ENCODE measurements at places on chromosomes 11 and 22.

DNA sequence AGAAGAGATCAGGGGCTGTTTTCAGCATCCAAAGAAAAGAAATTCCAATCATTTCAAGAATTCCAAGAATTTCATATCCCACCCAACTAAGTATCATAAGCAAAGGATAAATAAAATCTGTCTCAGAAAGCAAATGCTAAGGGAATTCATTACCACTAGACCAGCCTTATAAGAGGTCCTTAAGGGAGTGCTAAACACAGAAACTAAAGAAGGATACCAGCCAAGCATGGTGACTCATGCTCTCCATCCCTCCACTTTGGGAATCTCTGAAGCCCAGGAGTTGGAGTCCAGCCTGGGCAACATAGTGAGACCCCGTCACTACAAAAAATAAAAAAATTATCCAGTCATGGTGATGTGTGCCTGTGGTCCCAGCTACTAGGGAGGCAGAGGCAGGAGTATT, 17.8 kb downstream of the FADD start:
- DNase-seq, result no peak

DNA sequence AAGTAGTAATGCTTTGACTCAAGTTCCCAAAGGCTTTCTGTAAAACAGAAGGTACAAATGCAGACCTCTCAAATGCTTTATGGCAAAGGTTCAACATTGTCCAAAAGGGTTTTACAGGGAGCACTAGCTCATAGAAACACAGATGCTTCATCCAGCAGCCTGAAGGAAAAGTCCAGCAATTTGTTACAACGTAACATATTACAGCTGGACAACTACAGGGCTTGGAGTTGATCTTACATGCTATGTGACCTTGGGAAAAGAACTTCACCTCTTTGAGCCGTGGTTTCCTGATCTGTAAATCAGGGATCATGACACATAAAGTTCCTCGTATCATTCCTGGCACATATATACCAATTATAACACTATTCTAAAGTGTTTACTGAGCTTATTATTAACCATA, 84.9 kb downstream of the DDIAS start:
- no peak for DNase-seq

DNA sequence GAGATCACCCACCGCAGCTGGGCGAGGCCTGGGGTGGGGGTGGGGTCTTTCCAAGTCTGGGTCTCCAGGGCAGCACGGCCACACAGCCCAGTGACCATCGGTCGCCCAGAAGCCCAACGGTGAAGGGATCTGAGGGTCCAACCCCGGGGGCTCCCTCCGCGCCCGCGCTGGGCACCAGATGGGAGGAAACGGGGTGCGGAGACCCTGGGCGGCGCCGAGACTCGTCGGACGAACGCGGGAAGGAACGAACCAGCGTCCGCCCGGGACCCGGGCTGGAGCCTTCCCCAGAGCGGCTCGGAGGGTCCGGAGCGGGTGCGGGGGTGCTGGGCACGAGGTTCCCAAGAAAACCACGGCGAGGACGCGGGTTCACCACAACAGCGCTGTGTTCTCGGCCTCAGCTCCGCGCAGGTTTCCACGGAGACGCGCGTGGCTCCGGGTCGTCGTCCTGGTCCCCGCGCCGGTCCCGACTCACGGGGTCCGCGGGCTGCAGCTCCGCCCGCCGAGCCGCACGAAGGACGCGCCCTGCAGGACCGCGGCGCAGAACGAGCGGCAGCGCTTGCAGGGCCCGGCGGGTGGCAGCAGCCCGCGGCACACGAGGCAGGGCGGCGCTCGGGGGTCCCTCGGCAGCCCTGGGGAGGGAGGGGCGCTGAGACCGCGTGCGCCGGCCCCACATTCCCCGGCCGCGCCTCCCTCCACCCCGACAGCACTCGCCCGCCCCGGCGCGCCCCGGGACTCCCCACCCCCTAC, 2.3 kb upstream of the IL17REL start:
- no peak for DNase-seq

- no peak for DNase-seq
Observed at GRCh38 chr11:67639438-67639859, at the start of gene TBX10. Gene TBX10, minus strand, starts transcription at chr11:67639763. Its CDS starts 291 bp downstream, at chr11:67639472.

GRCh38 chr22:30390974-30391691, 3.9 kb upstream of the RNF215 start:
- peak; percentile 72 for DNase-seq

- no peak for DNase-seq
Observed at GRCh38 chr11:28770806-28771205, 662.6 kb downstream of the METTL15 start.

GRCh38 chr11:70861559-70861958, 390.8 kb downstream of the SHANK2 start:
- no peak for DNase-seq

DNA sequence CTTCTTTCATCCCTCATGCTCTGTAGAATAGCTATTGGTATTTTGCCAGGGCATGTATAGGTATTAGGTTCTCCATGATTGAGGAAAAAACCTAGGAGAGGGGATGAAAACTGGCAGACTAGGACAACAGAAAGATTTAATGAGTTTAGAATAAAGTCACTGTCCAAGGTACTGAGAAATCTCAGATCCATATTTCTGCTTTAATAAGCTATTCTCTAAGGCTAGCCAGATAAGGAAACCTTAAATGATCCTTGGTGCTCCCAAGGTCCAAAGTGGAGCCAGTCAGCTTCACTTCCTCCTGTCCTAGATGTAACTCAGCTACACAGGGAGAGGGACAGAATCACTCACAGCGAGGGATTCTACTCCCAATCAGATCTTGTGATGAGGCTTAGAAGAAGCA, 13.7 kb upstream of the CSNK2A3 start:
- no peak for DNase-seq

DNA sequence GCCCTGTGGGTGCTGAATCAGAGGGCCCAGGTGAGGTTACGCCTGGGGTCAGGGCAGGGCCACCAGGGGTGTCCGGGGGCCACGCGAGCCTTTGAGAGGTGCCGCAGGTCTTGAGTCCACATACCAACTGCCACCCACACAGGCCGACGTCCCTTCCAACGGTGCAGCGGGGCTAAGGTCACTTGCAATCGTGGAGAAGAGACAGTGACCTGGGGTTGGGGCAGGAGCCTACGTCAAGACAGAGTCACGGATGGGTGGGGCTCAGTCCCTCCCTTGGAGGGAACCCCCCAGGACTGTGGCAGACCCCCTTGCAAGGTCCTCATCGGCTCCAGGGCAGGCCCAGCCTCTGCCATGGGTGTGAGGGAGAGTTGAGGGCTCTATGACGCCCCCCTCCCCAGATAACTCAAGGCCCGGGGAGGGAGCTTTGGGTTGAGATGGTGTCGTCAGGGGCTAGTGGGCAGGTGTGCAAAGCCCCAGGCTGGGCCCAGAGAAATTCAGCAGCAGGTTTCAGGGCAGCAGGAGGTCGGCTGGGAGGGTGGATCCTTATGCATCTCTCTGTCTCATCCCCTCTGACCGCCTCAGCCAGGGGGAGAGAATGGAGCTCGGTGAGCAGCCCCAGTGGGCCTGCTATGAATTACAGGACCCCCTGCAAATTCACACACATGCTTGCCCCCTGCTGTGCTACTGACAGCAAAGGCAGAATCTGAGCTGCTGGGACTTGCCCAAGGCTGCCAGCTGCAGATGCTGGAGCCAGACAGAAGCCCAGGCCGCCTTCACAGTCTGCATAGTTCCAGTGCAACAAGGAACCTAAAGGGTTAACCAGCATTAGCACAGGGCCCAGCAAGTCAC, 60.0 kb downstream of the MYEOV start:
- DNase-seq, result no peak

GRCh38 chr11:1126491-1126926, 31.2 kb upstream of the MUC5AC start:
- no peak for DNase-seq

- peak; percentile 43 for DNase-seq
Observed at GRCh38 chr11:74683941-74684481, 47.2 kb downstream of the CHRDL2 start.

- no peak for DNase-seq
Observed at GRCh38 chr11:47850337-47850736, 2.2 kb upstream of the NUP160 start.

DNA sequence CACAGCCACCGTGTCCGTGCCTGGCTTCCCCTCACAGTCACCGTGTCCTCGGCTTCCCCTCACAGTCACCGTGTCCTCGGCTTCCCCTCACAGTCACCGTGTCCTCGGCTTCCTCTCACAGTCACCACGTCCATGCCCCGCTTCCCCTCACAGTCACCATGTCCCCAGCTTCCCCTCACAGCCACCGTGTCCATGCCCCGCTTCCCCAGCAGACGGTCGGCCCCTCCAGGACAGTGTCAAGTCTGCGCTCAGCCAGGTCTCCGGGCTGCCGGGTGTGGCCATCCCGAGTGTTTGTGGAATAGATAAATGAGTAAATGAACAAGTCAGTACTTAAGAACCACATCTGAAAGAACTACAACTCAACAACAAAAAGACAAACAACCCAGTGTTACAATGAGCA, 23.8 kb downstream of the WNT7B start:
- DNase-seq, result no peak

DNA sequence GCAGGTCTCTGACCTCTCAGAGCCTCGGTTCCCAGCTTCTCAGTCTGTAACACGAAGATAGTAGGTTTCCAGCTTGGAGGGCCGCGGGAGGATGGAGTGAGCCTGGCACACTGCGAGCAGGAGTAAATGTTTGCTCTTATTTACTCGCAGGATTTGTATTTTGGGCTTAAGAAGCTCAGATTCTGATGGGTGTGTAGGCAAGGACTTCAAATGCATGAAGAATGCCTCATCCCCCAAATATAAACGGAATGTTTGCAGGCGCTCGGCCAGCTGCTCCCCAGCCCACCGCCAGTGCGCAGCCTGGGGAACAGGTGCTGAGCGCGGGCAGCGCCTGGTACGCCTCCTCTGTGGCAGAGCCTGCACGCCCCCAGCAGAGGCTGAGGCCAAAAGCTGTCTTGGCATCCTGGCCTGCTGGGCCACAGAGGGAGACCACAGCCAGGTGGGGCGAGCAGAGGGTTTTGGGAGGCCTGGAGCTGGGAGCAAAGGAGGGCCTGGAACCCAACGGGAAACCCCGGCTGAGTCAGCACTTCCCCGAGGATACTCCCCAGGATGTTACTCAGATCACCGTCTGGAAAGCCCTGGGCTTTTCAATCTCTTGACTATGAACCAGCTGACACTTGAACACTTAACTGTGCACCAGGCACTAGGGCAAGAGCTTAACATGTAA, 9.4 kb downstream of the EHD1 start:
- peak; percentile 78 for DNase-seq

DNA sequence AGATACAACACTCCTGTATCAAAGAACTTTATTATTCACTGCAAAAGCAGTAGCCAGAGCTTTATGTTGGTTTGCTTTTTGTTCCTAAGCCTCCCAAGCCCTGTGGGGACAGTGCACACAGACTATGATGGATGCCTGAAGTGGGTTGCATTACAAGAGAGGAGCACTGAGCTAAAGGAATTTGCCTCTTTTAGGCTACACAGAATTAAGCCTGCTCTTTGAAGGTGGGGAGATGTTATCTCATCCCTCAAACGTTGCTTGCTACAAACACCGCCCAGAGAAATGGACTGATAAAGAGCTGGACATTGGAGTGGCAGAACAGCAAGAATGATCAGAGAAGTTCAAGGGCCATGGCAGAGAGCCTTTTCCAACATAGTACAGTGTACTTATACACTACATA, 2.5 kb upstream of the POGLUT3 start:
- DNase-seq, result no peak

GRCh38 chr11:75105462-75105925, 8.8 kb upstream of the OR2AT4 start:
- DNase-seq, result no peak

DNA sequence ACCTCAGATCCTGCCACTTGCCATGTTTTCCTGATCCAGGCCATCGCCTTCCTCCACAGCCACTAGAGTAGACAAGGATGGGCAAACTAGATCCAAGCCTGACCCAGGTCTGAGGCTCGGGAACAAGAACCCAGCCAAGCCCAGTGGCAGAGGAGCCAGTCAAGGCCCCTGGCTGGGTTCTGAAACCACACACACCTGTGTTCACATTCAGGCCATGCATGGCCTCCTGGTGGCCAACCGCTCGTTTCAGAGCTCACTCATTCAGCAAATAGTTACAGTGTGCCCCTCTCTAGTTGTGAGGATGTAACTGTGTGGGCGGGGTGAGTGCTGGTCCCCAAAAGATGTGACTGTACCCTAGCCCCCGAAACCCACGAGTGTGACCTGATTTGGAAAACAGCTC, 337.6 kb downstream of the CTTN start:
- no peak for DNase-seq

- no peak for DNase-seq
Observed at GRCh38 chr11:128775468-128775867, 81.6 kb downstream of the FLI1 start.

DNA sequence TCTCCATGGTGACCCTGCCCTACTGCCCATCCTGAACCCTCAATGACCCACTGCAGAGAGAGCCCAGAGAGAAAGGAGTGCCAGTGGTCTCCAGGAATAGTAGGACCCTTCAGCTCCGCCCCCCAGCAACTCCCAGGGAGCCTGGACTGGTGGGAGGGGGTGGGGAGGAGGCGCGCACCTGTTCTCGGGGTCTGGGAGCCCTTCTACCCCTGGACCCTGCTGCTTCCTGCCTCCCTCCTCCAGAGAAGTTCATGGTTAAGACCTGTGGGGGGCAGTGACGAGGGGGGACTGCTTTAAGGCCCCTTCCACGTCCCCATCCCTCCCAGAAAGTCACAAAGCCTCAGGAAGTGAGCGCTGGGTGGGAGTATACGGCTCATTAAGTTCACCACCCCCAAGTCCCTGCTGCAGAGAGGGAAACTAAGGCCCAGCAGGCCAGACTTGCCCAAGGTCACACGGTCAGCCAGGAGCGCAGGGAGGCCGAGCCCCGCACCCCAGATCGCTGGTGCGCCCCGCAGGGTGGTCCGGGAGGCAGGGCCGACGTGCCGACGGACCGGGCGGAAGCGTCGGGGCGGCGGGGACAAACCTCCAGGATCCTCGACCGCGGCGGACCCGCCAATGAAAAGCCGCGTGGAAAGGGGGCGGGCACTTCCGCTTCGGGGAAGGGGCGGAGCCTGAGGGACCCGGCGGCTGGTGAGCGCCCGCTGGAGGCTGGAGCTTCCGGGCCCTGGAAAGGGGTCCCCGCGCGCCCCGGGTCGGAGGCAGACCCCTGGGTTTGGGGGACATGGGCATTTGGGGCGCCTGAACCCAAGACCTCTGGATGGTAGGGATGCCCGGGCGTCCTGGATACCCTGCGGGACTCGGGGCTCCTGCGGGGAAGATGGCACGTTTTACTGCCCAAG, at the start of the genes NUDT22 and TRPT1:
Gene NUDT22, plus strand, starts transcription at position 667 of the 899 bp plus-strand sequence. CDS start 379 bp downstream, outside the sequence.
Gene TRPT1, minus strand, starts transcription at position 579 of the 899 bp plus-strand sequence. Its CDS starts 326 bp downstream, at position 253.
- DNase-seq, result peak; percentile 96

DNA sequence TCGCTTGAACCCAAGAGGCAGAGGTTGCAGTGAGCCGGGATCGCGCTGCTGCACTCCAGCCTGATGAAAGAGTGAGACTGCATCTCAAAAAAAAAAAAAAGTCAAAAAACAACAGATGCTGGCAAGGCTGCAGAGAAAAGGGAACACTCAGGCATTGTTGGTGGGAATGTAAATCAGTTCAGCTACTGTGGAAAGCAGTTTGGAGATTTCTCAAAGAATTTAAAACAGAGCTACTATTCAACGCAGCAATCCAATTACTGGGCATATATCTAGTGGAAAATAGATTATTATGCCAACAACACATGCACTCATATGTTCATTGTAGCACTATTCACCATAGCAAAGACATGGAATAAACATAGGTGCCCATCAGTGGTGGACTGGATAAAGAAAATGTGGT, 89.7 kb downstream of the EFCAB6 start:
- DNase-seq, result no peak

GRCh38 chr11:36023922-36024321, 80.1 kb downstream of the LDLRAD3 start:
- peak; percentile 60 for DNase-seq
